Frontal cortex (tissue), 4 donors: ENCODE measurements at places on chromosomes 6 and 20. TPM values are rescaled to one million over a fixed set of nuclear protein-coding genes. Genes with fewer than 3 reads are reported as not detected.

The CST2 gene
- not detected for total RNA-seq

The HLA-DRB5 gene
- 1.6 TPM for total RNA-seq

The ADGB gene
- total RNA-seq: under 0.01 TPM

The SLC22A16 gene
- total RNA-seq: not detected

The DLK2 gene
- 8.6 TPM for total RNA-seq

The CFAP61 gene
- total RNA-seq: 2.0 TPM

The C4B gene
- 9.0 TPM for total RNA-seq

The GPR63 gene
- total RNA-seq: 13.9 TPM

The HLA-DQB2 gene
- total RNA-seq: not detected

The MAVS gene
- total RNA-seq: 6.9 TPM

The SOX18 gene
- total RNA-seq: 0.41 TPM

The CALHM5 gene
- 0.41 TPM for total RNA-seq

The C6orf15 gene
- total RNA-seq: not detected

The LAMP5 gene
- total RNA-seq: 12.6 TPM

The NKX2-4 gene
- total RNA-seq: not detected

The MUCL3 gene
- not detected for total RNA-seq

The TUBB1 gene
- total RNA-seq: 0.41 TPM

The PTGIS gene
- 7.7 TPM for total RNA-seq

The CD109 gene
- total RNA-seq: 1.6 TPM

The NFKBIL1 gene
- total RNA-seq: 20.4 TPM

The FGD2 gene
- 0.82 TPM for total RNA-seq

The SLC12A5 gene
- 18.8 TPM for total RNA-seq

The SPATS1 gene
- total RNA-seq: 0.41 TPM

The EBF4 gene
- total RNA-seq: 11.8 TPM

The C6orf52 gene
- 0.82 TPM for total RNA-seq

The EEF1A2 gene
- total RNA-seq: 179 TPM

The SLC26A8 gene
- total RNA-seq: 5.7 TPM

The MRAP2 gene
- total RNA-seq: 7.7 TPM

The MUC21 gene
- not detected for total RNA-seq

The PLN gene
- total RNA-seq: 0.82 TPM

The BEND6 gene
- 22.8 TPM for total RNA-seq

The GPR6 gene
- 7.3 TPM for total RNA-seq

The PLCB4 gene
- 11.8 TPM for total RNA-seq

The MEI4 gene
- 0.82 TPM for total RNA-seq

The TNXB gene
- total RNA-seq: 4.5 TPM

The EFCAB8 gene
- total RNA-seq: not detected

The C20orf144 gene
- total RNA-seq: 0.41 TPM
